ENCODE measurements at places on chromosomes 7 and 10. TPM values are rescaled to one million over a fixed set of nuclear protein-coding genes. Genes with fewer than 3 reads are reported as not detected.

Gene BMPER
- 2.0 TPM for total RNA-seq

Gene SNCG
- total RNA-seq, result 255 TPM

Gene PCDH15
- total RNA-seq, result not detected

GRCh38 chr10:85280014-85280413 lies 951.6 kb downstream of the CCSER2 start:
- no peak for DNase-seq

DNA sequence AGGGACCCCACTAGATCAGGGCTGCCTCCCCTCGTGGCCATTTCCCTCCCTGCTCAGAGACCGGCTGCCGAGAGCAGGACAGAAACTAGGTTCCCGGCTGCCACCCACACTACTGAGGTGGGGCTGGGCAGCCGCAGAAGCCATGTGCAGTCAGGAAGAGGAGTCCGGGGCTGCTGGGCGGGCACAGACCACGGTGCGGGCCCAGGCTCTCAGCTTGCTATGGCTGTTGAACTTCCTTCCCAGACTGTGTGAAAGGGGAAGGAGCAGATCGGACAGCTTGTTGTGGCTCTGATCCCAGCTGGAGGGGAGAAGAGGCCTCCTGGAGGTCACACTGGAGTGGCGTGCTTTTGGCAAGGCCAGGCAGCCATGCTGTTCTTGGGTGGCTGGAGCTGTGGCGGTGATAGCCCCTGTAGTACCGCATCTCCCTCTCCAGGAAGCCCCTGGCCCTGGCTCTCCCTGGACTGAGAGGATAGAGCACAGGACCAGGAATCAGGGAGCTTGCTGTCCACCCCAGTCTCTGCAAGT lies 56.8 kb downstream of the HK1 start:
- no peak for DNase-seq

DNA sequence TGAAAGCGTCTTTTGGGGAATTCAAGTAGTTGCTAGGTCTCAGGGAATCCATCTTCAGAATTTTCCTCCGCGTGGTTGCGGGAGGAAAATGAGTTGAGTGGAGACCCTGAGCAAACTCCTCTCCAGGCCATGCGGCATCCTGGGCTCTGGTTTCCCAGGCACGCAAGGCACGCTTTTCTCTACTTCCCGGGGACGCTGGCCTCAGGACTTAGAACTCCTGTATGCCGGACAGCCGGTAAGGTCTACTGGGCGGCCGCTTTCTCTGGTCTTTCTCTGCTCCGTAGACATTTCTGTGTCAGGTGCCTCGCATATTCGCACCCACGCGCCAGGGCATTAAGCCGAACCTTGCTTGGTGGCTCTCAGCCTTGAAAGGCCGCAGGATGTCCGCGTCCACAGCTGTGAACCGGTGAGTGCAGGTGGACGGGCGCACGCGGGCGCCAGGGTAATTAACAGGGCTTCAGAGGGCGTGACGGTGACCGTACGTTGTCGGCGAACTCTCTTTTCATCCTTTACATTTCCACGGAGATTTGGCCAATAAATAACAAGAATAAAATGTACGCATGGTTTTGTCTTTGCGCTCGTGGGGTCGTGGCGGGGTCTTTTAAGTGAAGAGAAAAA lies 992 bp upstream of the RBM20 start:
- DNase-seq, result no peak

DNA sequence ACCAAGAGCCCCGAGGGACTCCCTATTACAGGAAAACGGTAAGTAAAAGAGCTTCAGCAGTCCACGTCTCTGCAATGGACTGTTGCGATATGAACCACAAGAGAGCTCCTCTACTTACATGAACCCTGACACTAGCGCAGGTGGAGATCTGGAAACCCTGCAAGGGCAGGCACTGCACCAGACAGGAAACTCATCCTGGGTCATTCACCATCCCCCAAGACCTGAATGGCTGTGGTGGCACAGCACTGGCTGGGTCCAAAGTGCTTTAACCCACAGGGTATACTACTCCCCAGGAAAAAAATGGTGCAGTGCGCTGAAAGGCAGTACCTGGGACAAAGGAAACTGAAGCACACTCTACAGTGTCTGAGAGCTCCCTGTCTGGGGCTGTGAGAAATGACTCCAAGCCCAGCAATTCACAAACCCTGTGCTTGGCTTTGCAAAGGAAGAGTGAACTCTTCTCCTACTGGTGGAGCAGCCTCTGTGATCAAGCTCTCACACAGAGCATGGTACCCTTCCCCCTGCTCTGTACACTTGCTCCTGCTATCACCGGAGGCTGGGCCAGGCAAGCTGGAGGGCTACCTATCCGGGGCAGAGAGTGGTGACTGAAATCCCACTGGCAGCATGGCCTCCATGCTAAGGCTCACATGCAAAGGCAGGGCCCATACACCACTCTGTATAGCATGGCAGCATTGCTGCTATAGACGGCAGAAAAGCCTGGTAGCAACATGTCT lies 44.9 kb downstream of the HIBADH start:
- no peak for DNase-seq

DNA sequence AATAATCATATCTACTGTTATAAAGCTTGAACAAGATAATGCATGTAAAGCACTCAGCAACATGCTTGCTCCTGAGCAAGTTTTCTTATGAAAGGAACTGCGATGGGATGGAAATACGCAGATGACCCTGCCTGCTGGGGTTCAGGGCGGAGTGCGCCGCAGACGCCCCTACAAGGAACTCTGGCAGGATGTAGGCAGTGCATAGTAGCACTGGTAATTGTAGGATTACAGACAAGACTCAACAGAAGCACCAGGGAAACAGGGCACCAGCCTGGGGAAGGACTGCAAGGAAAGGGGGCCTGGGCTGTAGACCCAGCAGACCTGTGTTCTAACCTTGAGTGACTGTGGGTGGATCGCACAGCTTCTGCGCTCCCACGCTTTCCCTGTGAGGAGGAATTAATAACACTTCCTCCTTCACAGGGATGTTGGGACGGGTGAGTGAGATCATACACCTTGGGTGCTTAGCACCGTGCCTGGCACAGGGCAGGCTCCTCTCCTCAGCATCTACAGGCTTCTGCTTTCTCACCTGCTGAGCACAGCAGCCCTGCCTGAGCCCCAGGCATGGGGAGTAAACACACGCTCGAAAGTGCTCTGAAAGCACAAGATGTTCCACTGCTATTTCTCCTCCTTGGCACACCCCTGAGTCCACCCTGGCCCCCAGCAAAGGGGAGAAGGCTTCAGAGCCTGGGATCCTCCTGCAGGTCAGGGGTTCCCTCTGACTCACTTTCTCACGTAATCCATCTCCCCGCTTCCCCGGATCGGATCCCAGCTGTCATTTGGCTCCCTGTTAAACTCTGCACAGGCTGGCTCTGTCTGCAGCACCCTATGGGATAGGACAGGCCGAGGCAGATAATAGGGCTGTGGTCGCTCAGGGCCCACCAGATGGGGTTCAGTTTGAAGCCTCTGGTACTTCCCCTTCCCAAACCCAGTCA lies 19.2 kb downstream of the ITPRIP start:
- no peak for DNase-seq

DNA sequence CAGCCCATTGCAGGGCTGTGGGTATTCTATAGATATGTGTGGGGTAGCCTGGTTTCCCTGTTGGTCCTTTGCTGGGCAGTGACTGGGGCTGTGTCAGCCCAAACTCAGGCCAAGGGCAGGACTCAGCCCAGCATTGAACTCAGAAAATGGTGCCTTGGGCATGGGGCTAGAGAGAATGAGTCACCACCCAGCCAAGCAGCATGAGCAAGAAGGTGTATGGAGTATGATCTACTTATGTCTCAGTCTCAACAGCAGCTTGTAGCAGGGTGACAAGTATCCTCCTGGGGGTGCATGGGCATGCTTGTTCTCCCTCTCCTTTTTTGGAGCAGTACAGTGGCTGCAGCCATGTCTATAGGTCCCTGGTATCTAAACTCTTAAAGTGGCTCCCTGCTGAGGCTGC lies 32.0 kb downstream of the STK31 start:
- no peak for DNase-seq

- DNase-seq, result no peak
These were observed 1007.8 kb downstream of the REEP3 start for GRCh38 chr10:64529003-64529350.

DNA sequence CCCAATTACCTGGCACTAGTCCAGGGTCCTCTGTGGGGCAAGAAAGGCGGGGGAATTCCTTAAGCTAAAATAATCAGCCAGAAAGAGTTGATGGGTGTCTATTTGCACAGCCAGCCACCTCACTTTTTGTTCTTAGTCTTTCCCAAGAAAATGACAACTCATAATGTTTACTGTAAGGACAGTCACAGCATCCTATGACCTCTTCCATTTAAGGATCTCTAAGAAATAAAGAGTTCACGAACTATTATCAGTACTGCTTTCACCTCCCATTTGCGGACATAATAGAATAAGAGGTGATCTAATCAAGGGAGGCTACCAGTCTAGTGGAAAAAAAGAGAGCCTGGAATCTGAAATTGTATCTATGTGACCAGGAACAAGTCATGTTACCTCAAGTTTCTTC lies 72.4 kb upstream of the LRRC17 start:
- no peak for DNase-seq

GRCh38 chr10:43401627-43402026 lies 7.4 kb downstream of the HNRNPF start:
- DNase-seq, result no peak

DNA sequence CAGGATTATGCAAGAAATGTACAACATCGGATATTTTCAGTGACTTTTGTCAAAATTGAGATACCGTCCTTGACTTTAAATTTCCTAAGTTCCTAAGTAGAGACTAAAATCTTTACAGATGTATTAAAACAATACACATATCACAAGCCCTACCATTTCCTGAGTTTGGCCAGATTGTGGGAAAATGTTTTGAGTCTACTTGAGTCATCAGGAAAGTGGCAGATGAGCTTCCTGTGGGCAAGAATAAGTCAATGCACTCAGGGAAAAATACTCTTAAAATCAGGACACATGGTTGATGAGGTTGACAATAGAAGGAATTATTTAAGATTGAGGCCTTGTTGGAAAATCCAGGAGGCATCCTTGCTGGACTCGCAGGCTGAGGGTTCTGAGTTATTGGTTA lies 162.5 kb downstream of the SNX10 start:
- DNase-seq, result no peak

- no peak for DNase-seq
These were observed 55.4 kb upstream of the SGMS1 start for GRCh38 chr10:50679149-50679548.

GRCh38 chr10:82331716-82332115 lies 456.7 kb downstream of the NRG3 start:
- no peak for DNase-seq

DNA sequence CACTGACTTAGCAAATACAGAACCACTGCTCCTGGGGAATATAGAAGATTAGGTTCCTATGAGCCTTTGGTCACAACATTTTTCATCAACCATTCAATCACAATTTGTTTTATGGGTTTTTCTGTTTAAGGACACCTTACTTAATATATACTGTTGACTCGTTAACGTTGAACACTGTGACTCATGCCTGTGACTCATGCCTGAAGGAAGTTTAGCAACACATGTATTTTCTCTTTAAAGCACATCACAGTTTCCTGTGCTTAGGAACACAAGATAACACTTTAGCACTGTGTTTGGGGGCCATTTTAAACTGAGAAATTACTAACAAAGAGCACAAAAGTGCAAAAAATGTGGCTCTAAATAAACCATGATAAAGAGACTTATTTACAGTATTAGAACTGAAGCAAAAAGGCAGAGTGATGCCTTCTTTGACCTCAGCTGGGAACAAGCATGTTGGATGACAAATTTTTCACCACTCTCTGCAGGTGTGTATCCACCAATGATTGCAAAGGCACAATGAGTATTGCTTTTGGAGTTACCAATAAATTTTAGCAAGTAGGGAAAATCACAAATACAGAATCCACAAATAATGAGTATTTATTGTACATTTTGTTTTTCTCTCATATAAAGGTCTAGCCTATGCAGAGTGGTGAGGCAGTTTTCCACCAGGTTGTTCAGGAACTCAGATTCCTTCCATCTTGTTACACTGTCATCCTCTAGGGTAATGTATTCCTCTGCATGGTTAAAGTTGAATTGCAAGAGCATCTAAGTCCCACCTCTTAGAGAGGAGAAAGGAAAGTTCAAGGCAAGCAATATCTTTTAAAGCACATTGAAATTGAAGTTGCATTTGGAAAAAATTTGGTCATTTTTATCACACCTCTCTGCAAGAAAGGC lies 7.3 kb downstream of the FGFBP3 start:
- no peak for DNase-seq

DNA sequence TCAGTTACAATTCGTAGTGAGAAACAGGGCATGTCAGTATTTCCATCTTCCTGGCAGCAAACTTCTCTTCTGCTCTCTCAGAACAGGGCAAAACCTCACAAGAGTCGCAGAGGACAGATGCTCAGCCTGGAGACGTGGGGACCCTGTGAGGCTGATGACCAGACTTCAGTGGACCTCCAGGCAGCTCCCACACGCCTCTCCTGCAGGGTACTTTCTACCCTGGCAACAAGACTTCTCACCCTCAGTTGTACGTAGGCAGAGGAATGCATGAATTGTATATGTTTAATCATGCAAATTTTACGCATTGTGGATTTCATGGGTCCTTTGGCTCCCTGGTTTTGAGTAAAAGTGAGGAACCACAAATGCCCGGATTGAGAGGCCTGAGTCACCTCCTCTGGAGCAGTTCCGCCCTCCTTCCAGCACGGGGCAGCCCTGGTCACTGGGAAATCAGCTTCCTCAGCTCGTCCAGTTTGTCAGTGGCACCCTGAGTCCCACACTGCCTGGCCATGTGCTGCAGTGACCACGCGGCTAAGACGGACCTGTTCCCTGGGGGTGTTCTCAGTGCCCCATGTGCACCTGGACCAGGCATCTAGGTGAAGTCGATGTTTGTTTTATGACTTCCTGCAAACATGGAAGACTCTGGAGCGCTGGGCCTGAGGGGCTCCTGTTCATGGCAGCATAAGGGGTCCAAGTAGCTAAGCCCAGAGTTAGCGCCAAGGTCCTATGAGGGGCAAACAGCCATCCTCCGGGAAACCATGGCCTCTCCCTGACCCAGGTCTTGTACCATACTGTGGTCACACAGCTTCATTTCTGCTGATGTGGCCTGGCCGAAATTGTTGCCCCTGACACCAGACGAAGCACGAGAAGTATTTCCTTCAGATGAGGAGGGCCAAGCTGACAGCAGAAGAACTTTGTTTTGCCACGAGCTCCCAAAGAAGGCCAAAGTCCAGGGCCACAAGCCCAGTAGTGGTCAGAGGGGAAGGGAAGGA lies 165.1 kb downstream of the TNS3 start:
- DNase-seq, result no peak

DNA sequence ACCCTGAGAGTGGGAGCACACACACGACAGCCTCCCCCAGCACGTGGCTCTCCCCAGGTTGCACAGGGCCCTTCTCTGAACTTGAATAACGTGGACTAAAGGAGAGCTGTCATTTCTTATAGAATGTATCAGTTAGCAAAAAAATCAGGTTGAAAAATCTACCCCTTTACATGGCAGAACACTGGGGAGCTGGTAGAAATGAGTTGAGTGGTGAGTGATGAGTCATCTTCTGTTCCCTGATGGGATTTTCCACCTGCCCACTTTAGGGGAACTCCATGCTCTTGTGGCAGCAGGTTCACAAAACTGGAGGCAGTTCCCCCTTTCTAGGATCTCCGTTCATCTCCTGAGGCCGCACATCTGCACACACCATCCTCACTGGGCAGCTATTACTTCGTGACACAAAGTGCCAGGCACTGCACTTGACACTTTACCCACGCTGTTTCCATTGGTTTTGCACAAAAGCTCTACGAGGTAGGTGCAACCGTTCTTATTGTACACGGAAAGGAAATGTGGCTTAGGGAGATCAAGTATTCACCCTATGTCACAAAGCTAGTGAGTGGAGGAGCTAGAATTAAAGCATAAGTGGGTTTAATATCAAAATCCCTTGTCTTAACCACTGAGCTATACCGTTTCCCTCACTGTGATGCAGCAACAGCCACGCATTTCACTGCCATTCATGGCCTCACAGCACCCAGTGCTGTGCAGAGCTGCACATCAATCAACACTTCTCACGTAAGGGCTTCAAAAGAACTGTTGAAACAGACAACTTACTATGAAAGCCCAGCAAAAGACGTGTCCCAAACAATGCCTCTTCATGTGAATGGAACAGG lies 80.2 kb downstream of the RNF216 start:
- DNase-seq, result no peak
